ENCODE measurements at places on chromosomes 4 and X.
A peak's percentile ranks its signal among the peaks of the same experiment; 100 is the strongest.

- no peak for DNase-seq
Observed at GRCh38 chr4:46392421-46392820, 2.5 kb upstream of the GABRA2 start.

DNA sequence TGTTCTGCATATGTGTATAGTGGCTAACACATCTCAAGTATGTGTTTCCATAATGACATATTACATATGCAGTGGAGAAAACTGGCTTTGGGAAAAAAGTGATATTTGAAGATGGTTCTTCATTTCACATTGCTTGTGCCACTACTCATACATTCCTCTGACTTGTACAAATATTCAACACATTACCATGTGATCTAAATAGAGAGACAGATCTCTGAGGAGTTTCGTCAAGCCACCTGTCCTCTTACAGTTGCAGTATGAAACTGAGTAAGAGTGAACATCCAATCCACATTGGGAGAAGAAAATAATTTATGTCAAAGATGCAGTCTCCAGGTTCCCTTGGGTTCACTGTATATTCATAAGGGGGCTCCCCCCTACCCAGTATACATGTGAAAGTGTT is 123.9 kb downstream of the KDR start:
- no peak for DNase-seq

GRCh38 chr4:16652732-16653305 is 245.6 kb downstream of the LDB2 start:
- DNase-seq = no peak

GRCh38 chr4:57612279-57612678 is 502.1 kb upstream of the IGFBP7 start:
- no peak for DNase-seq

- DNase-seq = peak; percentile 72
Observed at GRCh38 chrX:140764401-140764919, 54.9 kb downstream of the LINC00632 start.

DNA sequence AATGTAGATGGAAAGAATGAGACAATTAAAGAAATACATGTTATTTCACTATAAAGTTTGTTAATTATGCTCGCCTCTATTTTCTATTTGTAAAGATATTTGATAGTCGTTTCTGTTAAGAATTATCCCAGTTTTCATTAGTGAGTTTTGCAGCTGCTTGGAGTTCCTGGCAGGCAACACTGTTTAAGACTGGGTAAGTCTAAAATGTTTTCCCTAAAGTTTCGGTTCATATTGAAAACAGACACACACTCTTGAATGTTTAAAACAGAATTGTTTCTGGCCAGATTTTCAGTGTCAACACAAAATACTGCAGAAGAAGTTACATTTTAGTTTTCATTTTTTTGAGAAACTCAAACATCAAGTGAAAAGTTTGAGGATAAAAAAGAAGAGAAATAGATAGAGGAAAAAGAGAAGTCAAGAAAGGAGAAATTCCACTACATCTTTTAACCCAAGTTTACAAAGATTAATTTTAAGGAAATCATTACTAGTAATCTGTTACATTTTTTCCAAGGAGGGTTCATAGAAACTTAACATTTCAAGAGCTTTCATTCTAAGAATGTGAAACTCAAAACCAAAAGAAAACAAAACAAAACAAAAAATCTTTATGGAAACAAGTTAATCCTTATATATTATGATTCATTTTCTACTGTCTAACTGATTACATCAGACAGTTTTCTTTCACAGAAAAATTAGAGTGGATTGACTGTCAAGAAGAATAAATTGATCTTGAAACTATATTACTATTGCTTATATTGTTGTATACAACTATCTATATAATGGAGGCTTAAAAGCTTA is 305.5 kb downstream of the FAT4 start:
- no peak for DNase-seq

GRCh38 chr4:80183250-80184052 is 13.9 kb upstream of the PRDM8 start:
- no peak for DNase-seq

DNA sequence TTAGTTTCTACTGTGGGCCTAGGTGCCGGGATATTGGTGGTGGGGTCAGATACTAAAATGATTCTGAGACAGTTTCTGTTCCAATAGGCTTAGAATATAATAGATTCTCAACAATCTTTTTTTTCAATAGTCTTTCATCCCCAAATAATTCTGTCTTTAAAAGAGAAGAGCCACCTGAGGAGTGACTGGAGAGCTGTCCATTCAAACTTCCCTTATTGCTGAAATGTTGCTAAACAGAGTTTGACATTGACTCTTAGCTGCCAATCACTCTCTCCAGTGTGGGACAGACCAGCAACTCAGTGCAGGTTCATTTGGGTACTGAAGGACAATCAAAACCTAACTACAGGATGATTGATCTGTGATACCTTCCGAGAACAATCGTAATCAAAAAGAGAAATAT is 12.4 kb upstream of the ADH7 start:
- no peak for DNase-seq

DNA sequence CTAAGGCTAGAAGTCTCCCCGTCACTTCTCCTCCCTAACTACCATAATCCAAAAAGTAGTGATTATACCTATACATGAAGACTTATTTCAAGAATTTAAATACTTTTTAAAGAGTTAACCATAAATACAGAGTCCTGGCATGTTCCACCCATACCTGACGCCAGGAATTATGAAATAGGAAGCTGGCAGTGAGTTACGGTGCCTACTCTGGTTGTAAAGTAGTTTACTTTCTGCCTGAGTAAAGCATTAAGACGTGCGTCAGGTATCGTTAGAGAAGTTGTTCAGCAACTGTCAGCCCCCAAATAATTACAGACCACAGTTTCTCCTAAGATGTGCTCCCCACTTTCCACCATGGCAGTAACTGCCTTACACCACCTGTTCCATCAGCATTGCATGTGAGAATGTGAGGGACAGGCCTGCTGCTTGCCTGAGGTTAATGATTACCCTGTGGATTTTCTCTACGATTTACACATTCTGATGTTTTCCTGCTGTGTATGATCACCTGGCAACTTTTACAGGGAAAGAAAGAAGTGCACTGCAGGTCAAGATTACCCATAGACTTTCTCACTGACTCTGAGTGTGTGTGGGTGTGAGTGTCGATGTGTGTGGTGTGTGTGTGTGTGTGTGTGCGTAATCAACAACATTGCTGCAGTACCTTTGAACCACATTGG is 92.3 kb upstream of the SLC7A11 start:
- no peak for DNase-seq

- DNase-seq = no peak
Observed at GRCh38 chr4:165133150-165133549, 20.5 kb upstream of the TMEM192 start.

DNA sequence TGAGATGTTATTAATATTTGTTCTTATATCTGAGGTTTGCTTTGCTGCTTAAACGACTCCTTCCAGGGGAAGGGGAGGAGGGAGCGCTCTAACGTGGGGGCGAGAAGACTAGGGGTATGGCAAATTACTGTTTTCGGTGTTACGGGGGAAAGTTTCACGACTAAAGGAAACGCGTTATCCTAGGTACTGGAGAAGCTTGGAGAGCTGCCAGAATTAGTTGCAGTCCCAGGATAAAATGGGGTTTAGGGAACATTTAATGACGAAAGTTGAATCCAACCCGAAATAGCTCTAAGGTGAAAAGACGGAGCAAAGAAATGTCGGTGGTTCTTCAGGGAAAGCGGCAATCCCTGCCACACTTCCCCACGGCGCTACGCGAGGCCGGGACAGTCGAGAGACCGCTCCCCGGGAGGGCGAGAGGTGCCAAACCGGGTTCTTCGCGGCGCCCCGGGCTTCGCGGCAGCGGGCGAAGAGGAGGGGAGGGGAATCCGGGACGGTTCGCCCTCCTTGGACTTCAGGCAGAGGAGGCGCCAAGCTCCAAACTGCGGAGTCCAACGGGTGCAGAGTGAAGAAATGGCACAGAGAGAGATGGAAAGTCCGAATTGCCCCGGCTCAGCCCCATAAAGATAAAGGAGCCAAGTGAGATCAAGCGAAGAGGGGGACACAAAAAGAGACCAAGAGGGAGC is 724 bp downstream of the THOC2 start:
- peak; percentile 62 for DNase-seq

DNA sequence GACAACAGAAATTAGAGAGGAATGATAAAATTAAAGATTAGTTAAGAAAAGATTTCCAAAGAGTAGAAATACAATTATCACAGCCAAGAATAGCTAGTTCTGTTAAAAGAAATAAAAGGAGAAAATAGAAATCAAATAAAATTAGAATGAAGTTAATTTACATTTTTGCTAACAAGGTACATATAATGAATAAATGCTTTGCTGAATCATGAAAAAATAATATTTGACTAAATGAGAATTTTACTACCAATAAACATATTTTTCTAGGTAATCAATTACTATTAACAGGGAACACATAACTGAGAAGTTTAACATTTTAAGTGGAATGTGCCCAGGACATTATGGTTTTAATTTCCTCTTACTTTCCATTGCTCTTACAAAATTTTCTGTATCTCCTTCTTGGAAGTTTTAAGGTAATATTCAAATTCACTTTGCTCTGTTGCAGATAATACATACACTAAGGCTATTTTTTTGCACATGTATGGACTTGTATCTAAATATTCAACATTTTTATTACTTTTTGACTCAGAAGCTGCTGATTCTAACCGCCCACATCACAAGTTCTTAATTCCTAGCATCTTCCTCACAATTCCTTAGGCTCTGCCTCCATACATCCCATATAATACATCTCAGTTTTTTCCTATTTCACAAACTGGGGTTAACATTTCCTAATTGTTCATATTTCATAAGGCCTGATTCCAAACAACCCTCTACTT is 870.7 kb upstream of the INTU start:
- DNase-seq = no peak

DNA sequence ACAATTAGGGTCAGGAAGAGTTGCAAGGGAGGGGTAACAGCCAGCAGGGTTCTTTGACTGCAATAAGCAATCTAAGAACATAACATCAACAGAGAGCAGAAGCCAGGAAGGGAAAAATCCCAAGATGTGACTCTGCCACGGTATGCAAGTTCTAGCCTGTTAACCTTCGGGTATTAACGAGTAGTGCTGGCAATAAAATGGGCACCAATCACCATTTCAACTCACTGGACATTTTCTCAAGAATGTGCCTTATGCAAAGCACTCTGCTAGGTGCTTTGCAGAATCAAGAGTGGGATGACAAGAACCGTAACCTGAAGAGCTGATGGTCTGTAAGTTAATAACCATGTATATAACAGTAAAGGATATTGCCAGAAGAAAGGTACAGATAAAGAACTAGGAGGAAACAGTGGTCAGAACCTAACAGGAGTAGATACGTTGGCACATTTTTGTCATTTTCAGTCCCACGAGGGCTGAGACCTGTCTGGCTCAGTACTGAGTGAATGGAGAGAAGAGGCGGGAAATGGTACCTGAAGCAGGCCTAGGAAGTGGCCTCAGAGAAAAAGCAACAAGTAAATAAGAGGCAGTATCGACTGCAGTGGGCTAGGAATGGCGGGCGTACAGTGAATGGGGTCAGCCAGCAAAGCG is 2.7 kb downstream of the ELOVL6 start:
- DNase-seq = no peak

DNA sequence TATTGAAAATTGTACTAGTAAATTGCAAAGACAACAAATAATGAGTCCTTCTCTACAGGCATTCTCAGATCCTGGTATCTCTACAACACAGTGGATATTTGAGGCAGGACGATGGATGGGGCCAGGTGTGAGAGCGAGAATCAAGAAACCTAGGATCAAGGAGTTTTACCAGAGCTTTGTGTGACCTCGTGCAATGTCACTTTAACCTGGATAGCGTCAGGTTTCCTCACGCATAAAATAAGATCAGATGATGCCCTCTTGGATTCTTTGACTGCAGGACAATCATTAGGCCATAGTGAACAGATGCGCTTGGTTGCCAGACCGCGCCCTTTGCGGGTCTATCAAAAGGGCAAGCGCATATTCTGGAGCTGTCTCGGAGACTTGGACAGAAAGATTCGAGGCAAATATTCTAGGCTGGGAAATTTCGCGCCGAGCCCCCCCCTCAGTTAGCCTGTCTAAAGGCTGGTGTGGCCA is 66.6 kb downstream of the FBXO8 start:
- DNase-seq = no peak

DNA sequence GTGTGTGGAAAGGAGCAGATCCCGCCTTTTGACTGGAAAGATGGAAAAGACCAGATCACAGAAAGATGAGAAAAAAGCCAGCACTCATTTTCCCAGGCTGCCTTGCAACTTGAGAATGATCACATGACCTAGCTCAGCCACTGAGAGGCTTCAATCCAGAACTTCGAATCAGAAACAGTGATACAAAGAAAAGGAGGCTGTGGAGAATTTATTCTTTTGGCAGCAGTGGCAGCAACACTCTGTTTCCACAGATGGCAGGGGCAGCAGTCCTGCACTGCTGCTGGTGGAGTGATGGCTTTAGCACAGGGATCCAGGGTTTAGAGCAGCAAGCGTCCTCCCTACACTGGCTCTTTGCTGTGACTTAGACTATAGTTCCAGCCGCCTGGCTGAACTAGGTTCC is 77.8 kb upstream of the SH3RF1 start:
- DNase-seq = no peak

DNA sequence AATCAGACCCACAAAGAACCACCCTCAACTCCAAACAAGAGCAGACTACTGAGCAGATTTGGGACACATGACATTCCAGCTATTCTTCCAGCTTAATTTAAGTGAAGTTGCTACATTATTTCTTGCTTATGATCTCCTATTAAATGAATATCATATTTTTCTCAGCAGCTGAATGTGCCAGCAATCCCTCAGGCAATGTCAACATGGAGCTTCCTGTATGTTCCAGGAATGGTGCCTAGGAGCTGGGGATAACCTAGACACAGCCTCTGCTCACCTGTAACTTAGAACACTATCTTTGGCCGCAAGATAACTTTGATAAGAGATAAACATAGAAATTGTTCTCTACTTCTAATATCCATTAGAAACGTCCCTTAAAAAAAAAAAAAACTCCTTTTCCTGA is 274.4 kb upstream of the RASGEF1B start:
- no peak for DNase-seq
